Renal cortical epithelial cell (primary cell): ENCODE measurements at places on chromosomes 7 and 10.
A peak's percentile ranks its signal among the peaks of the same experiment; 100 is the strongest.

GRCh38 chr7:101486433-101487104, 123.9 kb downstream of the COL26A1 start:
- peak; percentile 62 for DNase-seq

- DNase-seq, result no peak
Measured at GRCh38 chr7:47893721-47894365, 54.4 kb downstream of the PKD1L1 start.

DNA sequence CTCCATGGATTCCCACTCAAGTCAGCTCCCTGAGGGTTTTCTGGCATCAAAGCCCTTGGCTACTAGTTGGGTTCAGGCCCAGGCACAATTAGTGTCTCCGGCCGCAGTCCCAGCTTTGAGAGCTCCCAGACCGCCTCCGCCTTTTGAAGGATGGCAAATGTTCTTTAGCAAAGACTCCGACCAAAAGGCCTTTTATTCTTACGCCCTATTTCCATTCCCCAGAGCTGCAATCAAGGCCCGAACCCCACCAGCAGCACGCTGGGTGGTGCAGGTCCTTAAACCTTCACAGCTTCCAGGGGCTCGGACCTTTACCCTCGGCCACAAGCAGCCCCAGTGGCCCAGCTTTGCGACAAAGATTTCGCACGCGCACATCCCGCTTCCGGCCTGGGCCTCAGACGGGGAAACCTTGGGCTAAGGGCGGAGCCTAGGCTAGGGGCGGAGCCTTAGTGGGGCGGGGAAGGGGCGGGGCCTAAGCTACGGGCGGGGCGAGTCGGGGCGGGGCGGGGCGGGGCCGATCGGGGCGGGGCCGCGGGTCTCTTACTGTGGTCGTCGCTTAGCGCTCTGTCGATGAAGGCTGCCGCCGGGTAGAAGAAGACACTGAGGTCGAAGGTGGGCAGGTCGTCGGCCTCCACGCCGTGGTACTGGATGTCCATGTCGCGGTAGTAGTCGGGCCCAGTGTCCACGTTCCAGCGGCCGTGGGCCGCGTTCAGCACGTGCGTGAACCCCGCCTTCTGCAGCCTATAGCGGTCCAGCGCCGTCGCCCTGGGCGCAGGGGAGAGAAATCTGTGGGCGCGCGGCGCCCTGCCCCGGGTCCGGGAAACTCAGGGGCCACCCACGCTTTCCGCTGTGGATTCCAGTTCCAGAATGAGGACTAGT, 68.0 kb upstream of the SAMD8 start:
- DNase-seq, result no peak

DNA sequence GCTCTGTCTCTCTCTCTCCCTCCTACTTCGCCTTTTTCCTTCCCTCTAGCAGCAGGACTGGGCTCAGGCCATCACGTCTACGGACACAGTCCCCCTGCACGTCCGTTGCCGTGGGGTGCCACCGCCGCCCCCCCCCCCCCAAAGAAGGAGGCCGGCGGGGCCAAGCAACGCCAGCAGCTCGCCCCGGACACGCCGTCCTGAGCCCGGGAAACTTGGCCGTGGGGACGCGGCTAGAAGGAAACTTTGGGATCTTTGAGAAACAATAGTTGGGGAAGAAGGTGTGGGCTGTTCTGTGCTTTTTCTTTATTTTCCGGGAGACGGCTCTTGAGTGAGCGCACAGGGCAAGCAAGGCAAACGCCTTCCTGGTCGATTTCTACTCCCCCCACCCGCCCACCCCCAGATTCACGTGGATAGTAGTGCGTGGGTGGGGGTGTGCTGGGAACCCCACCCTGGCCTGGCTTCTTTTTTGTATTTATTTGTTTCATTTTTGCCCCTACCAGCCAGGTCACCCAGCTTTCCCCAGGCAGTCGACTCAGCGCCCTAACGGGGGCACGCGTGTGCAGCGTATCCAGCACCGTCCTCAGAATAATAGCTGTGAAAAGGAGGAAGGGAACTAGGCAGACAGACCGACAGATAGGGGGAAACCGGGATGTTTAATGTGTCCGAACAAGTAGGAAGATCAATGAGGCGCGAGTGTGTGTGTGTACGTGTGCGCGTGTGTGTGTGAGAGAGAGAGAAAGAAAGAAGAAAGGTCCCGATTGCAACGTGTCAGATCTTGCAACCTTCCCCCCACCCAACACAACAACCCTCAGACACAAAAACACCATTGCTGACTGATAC, 1.4 kb downstream of the MXI1 start:
- peak; percentile 29 for DNase-seq

- no peak for DNase-seq
Measured at GRCh38 chr7:1922870-1923236, 252.8 kb downstream of the ELFN1 start.

DNA sequence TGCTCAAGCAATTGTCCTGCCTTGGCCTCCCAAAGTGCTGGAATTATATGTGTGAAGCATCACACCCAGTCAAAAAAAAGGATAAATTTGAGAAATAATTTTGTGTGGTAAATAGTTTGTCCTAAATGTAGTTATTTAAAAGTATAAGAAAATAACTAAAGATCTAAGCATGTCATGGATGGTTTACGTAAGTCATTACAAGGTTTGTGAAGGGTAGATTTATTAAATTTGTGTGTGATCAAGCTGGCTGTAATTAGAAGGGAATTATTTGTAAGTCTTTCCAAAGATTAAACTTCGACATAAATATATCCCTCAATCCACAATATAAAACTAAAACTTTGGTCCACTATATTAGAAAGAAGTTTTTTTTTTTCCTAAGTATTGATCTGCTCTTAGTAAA, 28.6 kb downstream of the ORC5 start:
- DNase-seq, result peak; percentile 2

DNA sequence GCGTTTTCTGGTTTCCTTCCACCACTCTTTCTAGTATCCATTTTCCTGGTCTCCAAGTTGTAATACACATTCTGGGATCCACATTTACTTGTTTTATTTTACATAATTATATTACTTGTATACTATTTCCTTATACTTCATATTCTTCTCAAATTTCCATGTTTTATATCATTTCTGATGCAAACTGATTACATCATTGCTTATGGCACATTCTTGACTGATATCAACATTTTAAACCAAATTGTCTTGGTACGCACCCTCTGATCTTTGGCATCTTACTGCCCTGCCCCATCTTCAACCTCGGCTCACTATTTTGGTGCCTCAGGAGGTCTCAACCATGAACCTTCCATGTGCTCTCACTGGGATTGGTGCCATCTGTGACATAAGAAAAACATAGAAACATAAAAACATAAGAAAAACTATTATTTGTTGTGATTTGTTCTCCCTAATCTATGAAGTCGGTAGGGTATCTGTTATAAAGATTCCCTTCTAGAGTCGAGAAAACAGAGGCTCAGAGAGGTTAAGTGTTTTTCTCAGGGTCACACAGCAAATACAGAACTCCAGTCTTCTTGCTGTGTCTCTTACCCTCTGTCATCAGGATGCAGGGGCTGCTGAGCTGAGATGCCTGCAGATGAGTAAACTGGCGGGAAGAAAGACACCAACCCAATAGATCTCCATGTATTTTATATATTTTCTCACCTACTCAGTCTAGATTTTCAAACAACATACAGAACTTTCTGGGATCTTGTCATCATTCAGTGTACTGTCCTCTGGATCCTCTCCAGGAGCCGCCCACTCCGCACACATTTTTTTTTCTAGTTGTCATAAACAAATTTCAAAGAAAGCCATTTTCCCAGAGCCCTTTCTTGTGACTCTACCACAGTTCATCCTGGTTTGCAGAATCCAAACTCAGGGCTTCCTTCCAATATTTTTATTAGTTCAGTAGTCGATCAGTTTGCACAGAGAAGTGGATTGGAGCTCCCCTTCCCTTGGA, 79.5 kb downstream of the PARP12 start:
- DNase-seq, result no peak

- DNase-seq, result no peak
Measured at GRCh38 chr7:35551321-35552081, 143.4 kb downstream of the HERPUD2 start.

DNA sequence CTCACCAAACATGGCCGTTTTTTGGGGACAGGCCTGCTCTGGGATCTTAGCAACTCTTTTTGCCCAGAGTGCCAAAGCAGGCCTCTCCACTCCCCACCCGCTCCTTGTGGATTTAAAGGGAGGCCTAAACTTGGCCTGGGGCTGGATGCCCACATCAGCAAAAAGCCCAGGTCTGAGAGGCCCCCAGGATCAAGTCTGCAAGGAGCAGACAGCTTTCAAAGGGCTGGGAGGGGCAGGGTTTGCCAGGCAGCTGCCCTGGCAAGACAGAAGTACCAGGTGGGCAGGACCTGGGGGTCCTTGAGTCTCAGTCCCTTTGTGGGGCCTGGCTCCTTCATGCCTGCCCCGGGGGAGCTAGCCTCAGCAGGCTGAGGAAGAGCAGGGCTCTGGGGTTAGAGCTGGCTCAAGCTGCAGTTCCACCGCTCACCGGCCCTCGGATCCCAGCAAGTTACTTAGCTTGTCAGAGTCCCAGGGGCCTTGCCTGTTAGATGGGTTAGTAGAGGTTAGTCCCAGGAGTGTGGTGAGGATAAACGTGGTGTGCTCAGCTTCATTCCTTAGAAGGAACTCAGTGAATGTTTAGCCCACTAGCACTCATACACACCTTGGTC, 56.2 kb downstream of the ARHGAP22 start:
- DNase-seq, result no peak

DNA sequence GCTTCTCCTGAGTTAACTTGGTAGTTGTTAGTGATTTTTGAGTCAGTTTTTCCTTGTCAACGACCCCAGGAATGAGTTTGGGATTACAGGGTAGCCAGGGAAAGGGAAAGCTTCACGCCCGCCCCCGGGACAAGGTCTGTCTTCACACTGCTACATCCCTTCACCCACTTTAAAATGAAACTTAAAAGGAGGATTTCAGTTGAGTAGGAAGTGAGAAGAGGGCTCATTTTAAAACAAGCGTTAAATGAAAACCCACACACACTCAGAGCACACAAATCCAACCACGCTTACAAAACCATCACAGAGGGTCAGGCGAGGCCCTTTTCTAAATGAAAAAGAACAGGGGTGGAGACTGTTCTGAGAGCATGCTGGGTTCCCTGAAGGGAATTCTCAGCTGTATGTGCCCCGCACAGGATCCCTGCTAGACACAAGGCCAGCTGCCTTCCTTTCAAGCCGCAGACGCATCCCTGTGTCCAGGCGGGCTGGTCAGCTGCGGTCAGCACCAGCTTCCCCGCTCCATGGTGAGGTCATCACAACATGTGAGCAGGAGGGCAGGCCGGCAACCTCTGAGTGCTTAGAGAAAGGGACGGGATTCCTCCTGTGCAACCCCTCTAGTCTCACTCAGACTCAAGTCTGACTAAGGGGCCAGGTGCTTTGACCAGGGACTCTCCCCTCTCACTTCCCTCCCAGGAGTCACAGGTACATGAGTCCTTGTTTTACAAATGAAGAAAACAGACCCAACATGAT, 111.8 kb downstream of the EGFR start:
- DNase-seq, result peak; percentile 85
